IMR-90 (cell line): ENCODE measurements at places on chromosomes 4 and X. TPM values are rescaled to one million over a fixed set of nuclear protein-coding genes. Genes with fewer than 3 reads are reported as not detected.

GRCh38 chr4:21507439-21507838, 441.1 kb downstream of the KCNIP4 start:
- no peak overlapping the region for H3K27ac ChIP-seq
- H3K27me3 ChIP-seq, result no peaks in the 10 kb centered on the region
- H3K4me3 ChIP-seq, result no peak overlapping the region
- no peaks in the 10 kb centered on the region for H3K36me3 ChIP-seq

DNA sequence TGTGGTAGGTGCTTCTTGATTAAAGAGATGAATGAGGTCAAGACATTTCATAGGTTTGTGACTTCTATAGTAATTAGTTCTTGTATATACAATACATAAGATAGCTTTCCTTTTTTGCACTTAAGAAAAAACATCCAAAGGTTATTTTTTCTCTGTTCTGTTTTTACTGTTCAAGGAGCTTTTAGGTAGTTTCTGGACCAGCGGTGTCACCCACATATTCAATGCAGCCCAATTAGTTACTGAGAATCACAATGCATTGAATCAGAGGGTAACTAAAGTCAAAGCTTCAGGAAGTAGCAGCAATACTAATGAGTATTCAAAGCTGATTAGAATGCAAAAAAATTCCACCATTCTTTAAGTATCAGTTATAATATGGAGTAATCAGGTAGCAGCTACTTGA, 211.6 kb downstream of the SH2D1A start:
- no peak overlapping the region for H3K27ac ChIP-seq
- no peak for DNase-seq
- H3K36me3 ChIP-seq, result no peaks in the 10 kb centered on the region

- DNase-seq, result no peak
- no peaks in the 10 kb centered on the region for H3K4me1 ChIP-seq
- no peaks in the 10 kb centered on the region for H3K27me3 ChIP-seq
- no peak overlapping the region for H3K27ac ChIP-seq
These were observed 134.1 kb downstream of the COX18 start for GRCh38 chr4:72935462-72935861.

Gene SFRP2
- not detected in 2 replicates for total RNA-seq

GRCh38 chrX:101080326-101081124, 1.8 kb downstream of the TMEM35A start:
- no peak overlapping the region for H3K27ac ChIP-seq
- H3K4me3 ChIP-seq, result peak overlapping the region; percentile 72; the same call in 1 of the 2 replicates
- no peak for DNase-seq
- no peaks in the 10 kb centered on the region for H3K4me1 ChIP-seq
- H3K36me3 ChIP-seq, result no peaks in the 10 kb centered on the region
- no peaks in the 10 kb centered on the region for H3K27me3 ChIP-seq

- no peak for DNase-seq
- H3K27me3 ChIP-seq, result peaks cover 7% of the 10 kb centered on the region; the same call in 1 of the 2 replicates
- H3K4me3 ChIP-seq, result no peak overlapping the region
These were observed 7.5 kb upstream of the PTCHD1 start for GRCh38 chrX:23327104-23327503.

DNA sequence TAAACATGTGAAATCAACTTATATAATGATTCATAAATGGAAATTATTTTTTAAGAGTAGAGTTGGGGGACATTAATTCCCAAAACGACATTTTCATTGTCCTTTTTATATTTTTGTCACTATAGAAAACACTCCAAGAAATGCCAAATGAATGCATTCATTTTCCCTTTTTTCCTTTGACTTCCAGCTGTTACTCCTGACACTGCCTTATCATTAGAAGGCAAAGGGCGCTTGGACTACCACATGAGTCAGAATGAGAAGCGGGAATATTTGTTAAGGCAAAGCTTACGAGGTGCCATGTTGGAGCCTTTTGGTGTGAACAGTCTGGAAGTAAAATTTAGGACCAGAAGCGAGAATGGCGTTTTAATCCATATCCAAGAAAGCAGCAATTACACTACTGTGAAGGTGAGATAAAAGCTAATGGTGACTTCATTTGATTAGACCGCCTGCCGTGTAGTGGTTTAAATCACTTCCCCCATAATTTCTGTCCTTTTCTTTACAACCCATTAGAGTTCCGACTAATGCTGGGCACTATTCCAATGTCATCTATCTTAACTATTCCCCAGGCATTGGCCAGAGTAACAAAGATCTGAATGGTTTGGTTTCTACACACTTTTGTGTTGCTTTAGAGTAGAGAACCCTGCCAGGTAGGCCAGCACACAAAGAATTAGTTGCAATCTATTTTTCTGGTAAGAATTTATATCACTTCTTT, 166.7 kb downstream of the FAT4 start:
- no peaks in the 10 kb centered on the region for H3K27me3 ChIP-seq
- H3K4me3 ChIP-seq, result no peak overlapping the region
- H3K27ac ChIP-seq, result no peak overlapping the region

Gene CXCL9
- total RNA-seq, result not detected in 2 replicates

Gene PABPC1L2B
- total RNA-seq, result not detected in 2 replicates

Gene HTN3
- not detected in 2 replicates for total RNA-seq

Gene BBS7
- 29.4 and 32.3 TPM in 2 replicates for total RNA-seq

Gene PCDH7
- 42.8 and 44.1 TPM in 2 replicates for total RNA-seq

DNA sequence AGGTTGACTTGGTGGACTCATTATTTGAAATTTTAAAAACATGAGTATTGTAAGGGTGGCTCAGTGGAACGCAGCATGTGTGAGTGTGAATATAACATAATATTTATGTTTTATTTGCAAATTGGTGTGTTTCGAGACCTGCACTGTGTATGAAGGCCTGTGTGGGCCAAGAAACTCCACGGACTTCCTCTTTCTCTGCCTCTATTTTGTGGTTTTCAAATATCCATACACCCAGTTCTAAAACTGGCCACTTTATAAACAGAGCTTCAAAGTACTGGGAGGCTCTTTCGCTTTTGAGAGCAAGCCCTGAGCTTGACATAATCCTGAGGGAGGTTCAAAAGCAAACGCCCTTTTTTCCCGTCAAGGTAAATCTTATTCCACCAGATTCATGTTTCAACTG, 187.7 kb downstream of the GPAT3 start:
- H3K36me3 ChIP-seq, result no peaks in the 10 kb centered on the region
- H3K4me3 ChIP-seq, result no peak overlapping the region
- H3K4me1 ChIP-seq, result no peaks in the 10 kb centered on the region

Gene LINC00632
- total RNA-seq, result 6.4 and 7.2 TPM in 2 replicates

Gene GPC3
- not detected in 2 replicates for total RNA-seq
